ENCODE measurements at places on chromosomes 3 and 15. TPM values are rescaled to one million over a fixed set of nuclear protein-coding genes. Genes with fewer than 3 reads are reported as not detected.

Gene IL17RD
- 15.9 TPM for total RNA-seq

Gene SAMMSON
- total RNA-seq: not detected

Gene ATP8B4
- 23.1 TPM for total RNA-seq

Gene TMC3
- not detected for total RNA-seq

Gene KBTBD13
- total RNA-seq: not detected

Gene SLC12A1
- not detected for total RNA-seq

Gene TMPRSS7
- not detected for total RNA-seq

Gene CCDC54
- total RNA-seq: not detected

Gene FAH
- total RNA-seq: 18.9 TPM

Gene TXNRD3
- 12.9 TPM for total RNA-seq

Gene CERS3
- total RNA-seq: not detected

Gene TIPIN
- 7.7 TPM for total RNA-seq

Gene CTXN2
- total RNA-seq: not detected

DNA sequence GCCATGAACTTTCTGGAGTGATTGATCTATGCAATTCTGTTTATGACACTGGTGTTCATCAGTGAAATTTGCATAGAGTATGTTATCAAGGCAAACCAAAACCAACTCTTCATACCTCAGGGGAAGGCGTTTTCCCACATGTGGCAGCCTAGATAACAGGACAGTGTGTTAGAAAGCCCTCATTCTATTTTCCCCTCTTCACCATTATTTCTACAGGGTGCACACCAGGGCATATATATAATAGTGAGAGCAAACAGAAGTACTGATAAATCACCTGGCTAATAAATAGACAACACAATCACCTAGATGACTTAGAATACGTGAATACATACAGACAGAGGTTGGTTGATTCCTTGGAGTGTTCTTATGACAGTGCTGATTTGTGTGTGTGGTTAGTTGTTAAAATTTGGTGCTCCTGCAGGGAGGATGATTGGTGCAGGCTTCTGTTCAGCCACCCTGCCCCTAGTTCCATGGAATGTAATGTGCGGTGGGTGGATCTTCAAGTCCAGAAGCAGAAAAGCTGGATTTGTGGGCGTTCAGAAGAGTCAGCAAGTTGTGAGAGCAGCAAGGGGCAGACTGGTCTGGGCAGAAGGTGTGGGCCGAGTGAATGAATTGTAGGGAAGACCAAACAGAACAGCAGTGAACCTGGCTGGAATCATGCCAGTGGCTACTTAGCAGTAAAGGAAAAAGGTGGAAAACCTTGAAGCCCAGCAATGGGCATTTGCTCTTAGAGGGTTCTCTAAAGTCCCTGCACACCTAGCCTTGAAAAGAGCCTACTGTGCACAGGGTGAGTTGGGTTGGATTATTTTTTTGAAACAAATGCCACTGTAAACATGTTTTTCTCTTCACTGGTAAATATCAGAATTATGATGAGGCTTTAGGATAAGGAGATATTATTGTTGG is 11.7 kb upstream of the RARRES1 start:
- DNase-seq: no peak
- no peaks in the 10 kb centered on the region for H3K27me3 ChIP-seq
- H3K36me3 ChIP-seq: no peaks in the 10 kb centered on the region
- H3K4me1 ChIP-seq: peaks cover 20% of the 10 kb centered on the region
- no peak overlapping the region for H3K4me3 ChIP-seq

DNA sequence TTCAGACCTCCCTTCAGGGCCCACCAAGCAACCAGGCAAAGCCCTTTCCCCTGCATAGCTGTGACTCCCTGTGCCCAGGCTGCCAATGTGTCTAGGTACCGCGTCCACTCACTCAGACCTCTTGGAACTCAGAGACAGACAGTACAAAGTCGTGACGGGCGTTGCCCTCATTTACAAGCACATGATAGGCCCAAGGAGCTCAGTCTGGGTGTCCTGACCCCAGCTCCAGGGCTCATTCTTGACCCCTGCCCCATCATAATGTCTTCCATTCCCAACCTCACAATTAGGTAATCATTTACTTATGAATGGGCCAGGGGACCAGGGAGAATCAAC is 56.0 kb downstream of the KLF13 start:
- no peak overlapping the region for H3K27ac ChIP-seq
- H3K4me3 ChIP-seq: no peak overlapping the region
- DNase-seq: no peak
- H3K36me3 ChIP-seq: peaks cover 51% of the 10 kb centered on the region

DNA sequence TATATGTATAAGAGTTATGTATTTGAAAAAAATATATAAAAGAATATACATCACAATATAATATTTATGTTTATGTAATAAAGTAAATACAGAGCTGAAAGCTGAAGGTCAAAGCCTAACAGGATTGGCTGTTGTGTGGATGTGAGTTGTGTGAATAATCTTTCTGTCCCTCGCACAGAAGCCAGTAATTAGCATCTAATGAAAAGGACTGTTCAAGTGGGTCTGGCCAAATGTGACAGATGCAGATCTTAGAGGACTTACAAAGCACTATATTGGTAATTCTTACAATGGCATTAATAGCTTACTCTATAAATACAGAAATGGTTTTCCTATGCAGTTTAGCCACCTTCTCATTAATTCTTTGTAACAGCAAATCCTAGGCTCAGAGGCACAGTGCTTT is 2.4 kb downstream of the MKRN3 start:
- H3K27me3 ChIP-seq: no peaks in the 10 kb centered on the region
- H3K36me3 ChIP-seq: no peaks in the 10 kb centered on the region
- H3K4me3 ChIP-seq: no peak overlapping the region
- no peak overlapping the region for H3K27ac ChIP-seq
- H3K4me1 ChIP-seq: no peaks in the 10 kb centered on the region

DNA sequence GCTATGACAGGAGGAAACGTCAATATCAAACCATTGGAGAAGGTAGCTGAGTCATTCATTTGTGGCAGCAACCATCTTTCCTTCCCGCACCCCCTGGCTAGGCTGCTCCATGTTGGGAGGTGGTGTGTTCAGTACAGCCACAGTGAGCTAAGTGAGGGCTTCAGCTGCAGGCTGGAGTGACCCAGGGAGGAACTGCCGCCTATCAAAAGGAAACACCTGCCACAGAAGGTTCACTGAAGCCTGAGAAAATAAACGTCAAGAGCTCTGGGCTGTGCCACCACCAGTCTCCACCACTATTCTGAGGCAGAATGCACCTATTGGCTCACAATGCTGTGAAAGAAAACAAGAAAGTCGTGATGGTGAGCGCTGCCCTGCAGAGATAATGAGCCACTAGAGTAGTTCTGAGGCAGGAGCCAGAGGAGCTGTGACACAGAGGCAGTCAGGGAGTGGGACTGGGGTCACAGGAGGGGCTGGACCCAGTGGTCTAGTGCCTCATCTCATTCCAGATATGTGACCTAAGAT is 34.8 kb upstream of the CD47 start:
- peaks cover 37% of the 10 kb centered on the region for H3K4me1 ChIP-seq
- peak overlapping the region; percentile 55 for H3K27ac ChIP-seq
- no peaks in the 10 kb centered on the region for H3K27me3 ChIP-seq

GRCh38 chr15:77030048-77030927 is 35.4 kb downstream of the PSTPIP1 start:
- peaks cover 8% of the 10 kb centered on the region for H3K4me1 ChIP-seq
- peaks cover 8% of the 10 kb centered on the region for H3K36me3 ChIP-seq
- peak; percentile 78 for DNase-seq
- no peak overlapping the region for H3K27ac ChIP-seq

DNA sequence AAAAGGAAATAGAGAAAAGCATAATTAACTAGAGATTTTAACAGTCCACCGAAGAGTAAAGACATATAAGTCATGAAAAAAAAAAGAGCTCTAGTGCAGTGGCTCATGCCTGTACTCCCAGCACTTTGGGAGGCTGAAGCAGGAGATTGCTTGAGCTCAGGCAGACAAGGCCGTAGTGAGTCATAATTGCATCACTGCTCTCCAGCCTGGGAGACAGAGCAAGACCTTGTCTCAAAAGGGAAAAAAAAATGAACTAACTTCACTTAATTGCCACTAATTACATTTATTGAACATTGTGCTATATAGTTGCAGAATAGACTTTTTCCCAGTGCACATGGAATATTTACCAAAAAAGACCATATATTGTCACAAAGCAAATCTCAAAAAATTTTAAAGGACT is 221.8 kb downstream of the CBLB start:
- DNase-seq: no peak
- no peak overlapping the region for H3K27ac ChIP-seq
- H3K4me1 ChIP-seq: no peaks in the 10 kb centered on the region

GRCh38 chr3:48268381-48268935 is 27.6 kb downstream of the ZNF589 start:
- H3K27ac ChIP-seq: no peak overlapping the region
- no peak overlapping the region for H3K4me3 ChIP-seq
- no peak for DNase-seq
- no peaks in the 10 kb centered on the region for H3K27me3 ChIP-seq
- H3K36me3 ChIP-seq: peaks cover 56% of the 10 kb centered on the region

- no peak for DNase-seq
- H3K4me3 ChIP-seq: no peak overlapping the region
- no peaks in the 10 kb centered on the region for H3K36me3 ChIP-seq
Measured at GRCh38 chr3:18813300-18813699, 335.0 kb upstream of the KCNH8 start.

DNA sequence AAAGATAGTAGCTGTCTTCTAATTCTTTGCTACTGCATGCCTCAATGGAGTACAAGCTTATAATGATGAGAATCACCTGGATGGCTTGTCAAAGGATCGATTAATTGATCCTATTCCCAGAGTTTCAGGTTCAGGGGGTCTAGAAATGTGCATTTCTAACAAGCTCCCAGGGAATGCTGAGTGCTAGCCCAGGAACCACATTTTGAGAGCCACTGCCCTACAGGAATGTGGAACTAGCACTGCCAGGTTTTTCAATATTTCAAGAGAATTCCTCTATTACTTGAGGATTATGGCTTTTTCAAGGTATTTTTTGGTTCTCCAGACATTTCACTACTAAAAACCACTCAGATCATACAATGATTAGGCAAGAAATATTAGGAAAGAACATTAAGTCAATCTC is 52.7 kb downstream of the RARB start:
- H3K27ac ChIP-seq: no peak overlapping the region
- no peaks in the 10 kb centered on the region for H3K36me3 ChIP-seq
- H3K27me3 ChIP-seq: no peaks in the 10 kb centered on the region

- H3K4me3 ChIP-seq: peak overlapping the region; percentile 85
- H3K27me3 ChIP-seq: no peaks in the 10 kb centered on the region
- peaks cover 13% of the 10 kb centered on the region for H3K36me3 ChIP-seq
- peak overlapping the region; percentile 99 for H3K27ac ChIP-seq
Measured at GRCh38 chr15:82810061-82810889, 847 bp downstream of the WHAMM start.

- H3K36me3 ChIP-seq: no peaks in the 10 kb centered on the region
- H3K4me3 ChIP-seq: no peak overlapping the region
- no peak for DNase-seq
- H3K4me1 ChIP-seq: no peaks in the 10 kb centered on the region
Measured at GRCh38 chr3:186221760-186222378, 113.0 kb upstream of the ETV5 start.

GRCh38 chr15:37891766-37892368 is 42.6 kb upstream of the TMCO5A start:
- no peaks in the 10 kb centered on the region for H3K27me3 ChIP-seq
- H3K27ac ChIP-seq: no peak overlapping the region
- H3K36me3 ChIP-seq: no peaks in the 10 kb centered on the region

GRCh38 chr3:9716801-9717555 is 13.3 kb downstream of the CPNE9 start:
- no peak for DNase-seq
- H3K4me1 ChIP-seq: peaks cover 30% of the 10 kb centered on the region
- H3K4me3 ChIP-seq: no peak overlapping the region
- no peaks in the 10 kb centered on the region for H3K27me3 ChIP-seq
- no peak overlapping the region for H3K27ac ChIP-seq
- no peaks in the 10 kb centered on the region for H3K36me3 ChIP-seq

DNA sequence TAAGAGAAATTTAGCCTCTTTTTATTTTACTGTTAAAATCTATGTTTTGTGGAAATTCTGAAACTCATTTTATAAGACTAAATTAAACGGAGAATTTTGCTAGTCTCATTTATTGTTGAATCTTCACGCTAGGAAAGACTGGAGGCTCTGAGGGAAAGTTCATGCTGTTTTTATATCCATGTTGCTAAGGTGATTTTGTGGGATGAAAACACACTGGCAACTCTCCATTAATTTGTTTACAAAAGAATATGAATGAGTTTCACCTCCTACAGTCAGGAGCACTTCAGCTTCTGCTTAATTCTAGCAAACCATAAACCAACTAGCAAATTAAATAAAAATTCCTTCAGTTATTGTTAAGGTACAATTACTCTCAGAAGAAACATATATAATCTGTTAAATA is 195.4 kb downstream of the RAP2B start:
- DNase-seq: no peak
- H3K27me3 ChIP-seq: no peaks in the 10 kb centered on the region
- no peak overlapping the region for H3K27ac ChIP-seq
- H3K4me3 ChIP-seq: no peak overlapping the region
- no peaks in the 10 kb centered on the region for H3K36me3 ChIP-seq
- no peaks in the 10 kb centered on the region for H3K4me1 ChIP-seq

DNA sequence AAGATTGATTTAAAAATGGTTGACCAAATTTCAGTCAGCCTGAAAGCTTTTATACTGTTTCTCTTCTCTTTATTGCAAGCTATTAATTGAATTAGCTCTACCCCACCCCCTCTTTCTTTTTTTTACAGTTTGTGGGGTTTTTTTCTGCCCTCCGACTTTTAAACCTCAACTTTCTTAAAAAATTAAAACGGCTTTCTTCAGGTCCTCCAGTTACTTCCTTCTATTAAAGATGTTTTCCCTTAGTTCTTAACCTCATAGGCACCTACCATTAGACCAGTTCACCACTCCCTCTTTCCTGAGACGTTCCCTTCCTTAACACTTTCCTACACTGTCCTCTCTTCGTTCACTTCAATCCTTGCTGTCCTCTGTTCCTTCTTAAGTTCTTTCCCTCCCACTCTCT is 52.4 kb downstream of the ATP8B4 start:
- DNase-seq: no peak
- H3K4me1 ChIP-seq: peaks cover 40% of the 10 kb centered on the region
- no peaks in the 10 kb centered on the region for H3K27me3 ChIP-seq
- H3K36me3 ChIP-seq: no peaks in the 10 kb centered on the region
- H3K4me3 ChIP-seq: no peak overlapping the region

GRCh38 chr15:62624547-62625378 is 417.8 kb upstream of the TPM1 start:
- H3K36me3 ChIP-seq: no peaks in the 10 kb centered on the region
- DNase-seq: no peak
- no peaks in the 10 kb centered on the region for H3K27me3 ChIP-seq
- H3K27ac ChIP-seq: peak overlapping the region; percentile 32
- peak overlapping the region; percentile 11 for H3K4me3 ChIP-seq

DNA sequence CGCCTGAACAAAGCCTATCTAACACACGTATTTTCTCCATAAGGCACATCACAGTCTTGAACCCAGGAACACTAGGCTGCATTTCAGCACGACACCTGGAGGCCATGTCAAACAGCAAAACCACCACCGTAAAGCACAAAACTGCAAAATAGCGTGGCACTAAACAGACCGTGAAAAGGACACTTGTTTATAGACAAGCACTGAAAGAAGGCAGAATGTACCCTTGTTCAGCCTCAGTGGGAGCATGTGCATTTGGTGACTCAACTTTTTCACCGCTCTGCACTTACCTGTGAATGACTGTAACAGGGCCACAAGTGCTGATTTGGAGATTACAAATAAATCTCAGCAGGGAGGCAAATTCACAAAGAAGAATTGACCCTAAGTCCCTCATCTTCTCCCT is 80.8 kb downstream of the ISG20 start:
- H3K4me1 ChIP-seq: no peaks in the 10 kb centered on the region
- no peak for DNase-seq
- no peak overlapping the region for H3K4me3 ChIP-seq
- no peaks in the 10 kb centered on the region for H3K27me3 ChIP-seq

GRCh38 chr3:61221759-61222362 is 29.4 kb downstream of the FHIT start:
- no peaks in the 10 kb centered on the region for H3K36me3 ChIP-seq
- no peaks in the 10 kb centered on the region for H3K4me1 ChIP-seq
- H3K27me3 ChIP-seq: no peaks in the 10 kb centered on the region
- DNase-seq: no peak
- H3K4me3 ChIP-seq: no peak overlapping the region
- no peak overlapping the region for H3K27ac ChIP-seq

Measured in spleen (tissue), 13 donors.